ENCODE measurements at places on chromosomes 12 and 14.

DNA sequence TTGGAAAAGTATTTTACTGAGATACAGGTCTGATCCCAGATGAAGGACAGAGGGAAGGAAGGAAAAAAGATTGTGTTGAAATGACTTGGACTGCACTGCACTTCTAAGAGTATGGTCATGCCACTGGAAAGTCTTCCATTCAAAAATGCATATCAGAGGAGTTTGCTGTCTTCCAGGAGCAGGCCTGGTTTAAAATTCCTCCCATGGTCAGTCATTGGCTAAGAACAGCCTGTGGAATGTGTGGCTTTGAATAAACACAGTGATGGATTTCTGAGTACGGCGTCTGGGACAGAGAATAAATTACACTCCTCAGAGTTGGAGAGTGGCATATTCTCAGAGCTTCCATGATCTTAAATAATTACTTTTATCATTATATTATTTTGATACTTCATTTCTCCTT lies 245.8 kb upstream of the PDZRN4 start:
- DNase-seq = no peak

- DNase-seq = no peak
Measured at GRCh38 chr12:72273851-72274351, 1.7 kb downstream of the TRHDE start.

DNA sequence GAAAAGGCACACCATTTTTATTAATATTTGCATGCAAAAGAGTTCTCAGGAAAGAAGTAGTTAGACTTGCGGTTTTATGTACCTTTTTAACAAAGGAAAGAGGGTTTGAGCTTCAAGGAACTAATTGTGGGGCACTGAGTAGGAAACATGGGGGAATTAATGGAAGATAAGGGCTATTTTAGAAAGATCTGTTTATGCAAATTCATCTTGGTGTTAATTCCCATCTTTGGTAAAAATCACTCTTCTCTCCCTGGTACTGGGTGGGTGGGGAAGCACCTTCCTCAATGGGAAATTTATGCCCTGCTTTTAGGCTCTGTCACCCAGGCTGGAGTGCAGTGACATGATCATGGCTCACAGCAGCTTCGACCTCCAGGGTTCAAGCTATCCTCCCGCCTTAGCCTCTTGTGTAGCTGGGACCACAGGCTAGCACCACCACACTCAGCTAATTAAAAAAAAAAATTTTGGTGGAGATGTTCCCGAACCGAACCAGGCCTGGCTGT lies 30.1 kb upstream of the RESF1 start:
- no peak for DNase-seq

DNA sequence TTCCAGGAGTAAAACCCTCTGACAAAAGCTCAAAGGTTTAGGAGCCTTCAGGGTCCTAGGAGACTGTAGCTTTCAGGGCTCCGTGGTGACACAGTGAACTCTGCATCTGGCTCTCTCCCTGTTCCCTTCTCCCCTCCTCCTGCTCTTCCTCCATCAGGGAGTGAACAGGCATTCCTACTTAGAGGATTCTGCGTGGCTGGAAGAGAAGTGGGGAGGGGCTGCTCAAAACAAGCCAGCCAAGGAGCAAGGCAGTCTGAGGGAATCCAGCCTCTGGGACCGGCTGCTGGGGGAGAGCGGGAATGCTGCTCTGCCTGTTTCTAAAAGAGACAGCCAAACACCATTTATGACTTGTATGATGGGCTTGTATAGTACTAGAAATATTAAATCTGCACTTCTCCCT lies 49.5 kb downstream of the RBMS2 start:
- DNase-seq = no peak

GRCh38 chr14:52741865-52742264 lies 11.9 kb downstream of the STYX start:
- peak; percentile 47 for DNase-seq

DNA sequence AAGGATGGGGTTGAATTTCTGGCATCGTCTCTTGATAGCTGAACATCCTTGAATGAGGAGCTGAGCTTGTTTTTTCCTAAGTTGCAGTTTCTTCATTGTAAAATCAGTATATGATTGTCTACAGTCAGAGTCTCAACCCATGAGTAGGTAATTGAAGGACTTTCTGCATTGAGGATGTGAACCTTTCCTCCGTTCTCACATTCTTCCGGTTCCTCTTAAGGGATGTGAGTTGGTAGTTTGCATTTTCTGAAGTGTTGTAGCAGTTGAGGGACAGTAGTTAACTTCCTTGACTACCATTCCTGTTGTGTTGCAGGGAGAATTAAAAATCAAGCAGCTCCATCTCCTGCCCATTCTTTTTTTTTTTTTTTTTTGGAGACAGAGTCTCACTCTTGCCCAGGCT lies 19.1 kb downstream of the TPCN1 start:
- no peak for DNase-seq

- DNase-seq = no peak
Measured at GRCh38 chr12:49357103-49357678, 10.1 kb upstream of the SPATS2 start.

- DNase-seq = no peak
Measured at GRCh38 chr12:128795530-128796361, 28.0 kb downstream of the SLC15A4 start.

GRCh38 chr12:19125325-19125724 lies 4.2 kb upstream of the PLEKHA5 start:
- DNase-seq = no peak

DNA sequence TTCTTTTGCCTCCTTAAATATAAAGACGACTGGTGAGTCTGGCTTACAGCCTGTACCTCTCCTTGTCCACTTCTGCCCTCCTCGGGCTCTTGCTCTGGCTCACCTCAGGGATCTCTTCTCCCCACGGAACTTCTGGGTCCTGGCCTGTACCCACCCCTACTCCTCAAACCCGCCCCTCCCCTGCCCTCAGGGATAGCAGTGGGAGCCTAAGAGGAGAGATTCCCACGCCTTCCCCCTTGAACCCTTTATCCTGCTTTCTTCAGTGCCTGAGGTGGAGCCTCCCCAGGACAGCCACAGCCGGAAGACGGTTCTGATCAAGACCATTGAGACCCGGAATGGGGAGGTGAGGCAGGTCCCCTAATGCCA lies 2.7 kb downstream of the PRPH start:
- no peak for DNase-seq

DNA sequence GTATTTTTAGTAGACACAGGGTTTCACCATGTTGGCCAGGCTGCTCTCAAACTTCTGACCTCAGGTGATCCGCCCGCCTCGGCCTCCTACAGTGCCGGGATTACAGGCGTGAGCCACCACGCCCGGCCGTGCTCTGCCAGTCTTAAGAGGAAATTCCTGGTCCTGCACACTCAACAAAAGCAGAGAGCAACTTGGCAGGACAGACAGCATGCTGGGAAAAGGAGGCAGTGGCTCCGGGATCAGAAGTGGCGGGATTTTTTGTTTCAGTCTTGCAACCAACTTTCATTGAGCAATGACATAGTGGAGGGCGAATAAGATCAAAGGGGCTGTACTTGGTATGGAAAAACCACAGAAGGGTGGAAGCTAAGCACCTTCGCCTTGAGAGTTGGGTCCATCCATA lies 2.1 kb downstream of the CKAP4 start:
- DNase-seq = peak; percentile 40

DNA sequence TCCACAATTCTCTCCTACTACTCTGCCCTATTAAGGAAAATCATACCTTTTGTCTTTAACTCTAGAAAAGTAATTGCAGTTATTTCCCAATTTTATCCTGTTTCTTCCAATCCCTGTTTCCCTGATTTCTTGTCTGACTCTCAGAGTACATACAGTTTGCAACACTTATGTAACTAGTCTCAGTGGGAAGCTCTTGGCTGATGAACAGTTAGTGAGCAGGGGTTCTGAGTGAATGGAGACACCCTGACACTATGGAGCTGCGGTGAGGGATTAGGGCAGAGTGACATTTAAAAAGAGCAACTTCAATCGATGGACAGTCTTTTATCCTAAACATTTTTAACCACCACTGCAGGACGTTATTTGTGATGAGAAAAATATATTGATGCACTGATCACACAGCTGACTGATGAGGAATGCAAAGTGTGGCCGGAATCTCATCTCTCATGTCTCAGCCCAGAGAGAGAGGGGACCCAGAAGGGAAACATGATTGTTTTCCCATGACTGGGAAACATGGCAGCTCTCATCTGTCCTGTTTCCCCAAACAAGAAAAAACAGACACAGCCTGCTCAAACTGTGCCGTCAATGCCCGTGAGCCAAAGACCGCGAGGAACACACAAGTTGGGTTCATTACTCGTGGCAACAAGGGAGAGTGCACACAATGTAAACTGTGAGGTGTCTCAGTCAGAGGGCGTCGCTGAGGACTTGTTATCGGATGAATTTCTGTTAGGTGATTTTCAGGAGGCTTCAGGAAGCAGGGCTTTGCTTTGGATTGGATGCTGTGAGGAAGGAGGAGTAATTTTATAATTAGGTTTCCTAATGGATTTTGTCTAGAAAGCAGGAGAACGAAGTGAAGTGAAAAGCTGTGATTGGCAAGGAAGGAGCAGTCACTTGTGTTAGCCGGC lies 5.2 kb upstream of the SLC6A13 start:
- no peak for DNase-seq

DNA sequence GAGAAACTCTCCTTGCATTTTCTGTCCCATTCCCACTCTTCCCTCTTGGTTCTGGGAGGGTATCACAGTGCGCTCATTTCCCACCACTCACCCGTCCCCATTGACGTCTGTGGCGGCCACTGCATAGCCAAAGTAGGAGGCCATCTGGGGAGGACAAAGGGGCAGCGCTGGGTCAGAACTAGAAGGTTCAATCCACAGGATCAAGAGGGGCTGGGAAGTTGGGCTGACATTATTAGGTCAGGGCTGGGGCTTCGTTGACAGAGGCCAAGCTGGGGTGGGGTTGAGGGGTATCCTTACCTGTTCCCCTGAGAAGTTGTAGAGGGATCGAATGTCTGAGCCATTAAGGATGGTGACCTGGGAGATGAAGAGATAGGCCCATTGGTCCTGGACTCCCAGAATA lies 13.5 kb downstream of the ITGA5 start:
- no peak for DNase-seq

GRCh38 chr14:101361044-101361443 lies 200.3 kb upstream of the DIO3 start:
- DNase-seq = peak; percentile 22

GRCh38 chr12:113537751-113538087 lies 66.0 kb upstream of the LHX5 start:
- DNase-seq = no peak

DNA sequence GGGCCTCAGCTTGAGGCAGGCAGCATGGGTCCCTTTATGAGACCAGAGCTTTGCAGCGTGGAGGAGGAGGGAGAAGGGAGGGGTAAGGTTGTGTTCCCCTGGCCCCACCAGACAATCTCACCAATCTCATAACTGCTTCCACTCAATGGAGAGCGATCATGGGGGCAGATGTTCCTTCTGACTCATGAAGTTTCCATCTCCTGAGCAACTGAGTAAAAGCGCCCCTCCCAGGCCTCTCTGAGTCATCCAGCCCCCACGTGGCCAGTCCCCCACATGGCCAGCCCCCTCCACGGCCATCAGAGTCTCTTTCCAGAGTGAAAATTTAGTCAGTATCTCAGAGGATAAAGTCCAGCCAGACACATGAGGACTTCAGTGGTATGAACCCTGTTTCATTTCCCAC lies 39.2 kb upstream of the PLXNC1 start:
- DNase-seq = no peak

- DNase-seq = no peak
Measured at GRCh38 chr12:103966736-103967135, 1.1 kb downstream of the TDG start.

DNA sequence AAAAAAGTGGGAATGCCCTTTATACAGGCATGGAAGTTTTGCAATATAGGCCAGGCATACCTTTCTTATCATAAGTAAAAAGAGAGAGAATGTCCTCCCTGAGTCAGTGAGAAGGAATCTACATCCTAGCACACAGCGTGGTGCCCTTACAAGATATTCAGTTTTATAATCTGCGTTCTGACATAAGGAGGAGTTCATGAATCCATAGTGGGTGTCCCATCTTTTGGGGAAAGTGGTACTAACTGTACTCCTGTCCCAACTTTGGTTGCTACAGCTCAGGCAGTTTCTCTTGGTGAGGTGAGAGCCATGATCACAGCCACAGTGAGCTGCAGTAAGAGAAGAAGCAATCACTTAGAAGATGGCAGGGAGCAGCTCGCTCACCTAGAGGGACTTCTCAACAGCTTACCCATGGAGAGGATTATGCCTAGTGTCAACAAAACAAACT lies 332.9 kb downstream of the BCAT1 start:
- no peak for DNase-seq

- DNase-seq = no peak
Measured at GRCh38 chr14:33879684-33880286, 71.1 kb downstream of the EGLN3 start.

DNA sequence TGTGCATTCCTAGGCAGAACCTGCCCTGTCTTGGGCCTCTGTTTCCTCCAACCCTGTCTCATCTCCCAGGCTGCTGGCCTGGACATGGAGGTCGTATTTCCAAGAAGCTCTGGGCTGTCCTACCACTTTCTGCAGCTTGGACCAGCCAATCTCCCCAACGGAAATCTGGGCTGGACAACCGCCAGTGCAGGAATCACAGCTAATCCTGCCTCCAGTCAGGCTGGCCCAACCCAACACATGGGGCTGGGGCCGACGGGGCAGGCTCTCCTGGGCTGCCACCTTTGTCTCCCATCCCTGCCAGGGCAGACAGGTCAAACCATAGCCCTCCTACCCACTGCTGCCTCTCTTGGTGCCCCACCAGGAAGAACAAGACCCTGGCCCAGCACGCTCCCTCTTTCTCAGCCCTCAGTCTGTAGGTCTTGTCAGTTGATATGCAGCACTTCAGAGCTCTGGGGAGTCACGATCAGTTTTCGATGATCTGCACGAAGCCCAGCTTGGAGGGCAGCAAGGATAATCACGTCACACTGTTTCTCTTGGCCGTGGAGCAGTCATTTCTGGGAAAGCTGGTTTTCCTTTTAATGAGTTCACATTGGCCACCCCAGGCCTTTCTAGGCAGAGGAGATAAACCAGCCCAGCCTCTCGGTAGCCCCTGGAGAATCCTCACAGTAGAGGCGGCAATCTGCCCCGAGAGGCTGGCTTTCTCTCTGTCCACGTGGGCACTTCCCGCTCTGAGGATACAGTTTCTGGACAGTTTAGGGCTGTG lies 195.2 kb upstream of the PRMT8 start:
- DNase-seq = no peak

DNA sequence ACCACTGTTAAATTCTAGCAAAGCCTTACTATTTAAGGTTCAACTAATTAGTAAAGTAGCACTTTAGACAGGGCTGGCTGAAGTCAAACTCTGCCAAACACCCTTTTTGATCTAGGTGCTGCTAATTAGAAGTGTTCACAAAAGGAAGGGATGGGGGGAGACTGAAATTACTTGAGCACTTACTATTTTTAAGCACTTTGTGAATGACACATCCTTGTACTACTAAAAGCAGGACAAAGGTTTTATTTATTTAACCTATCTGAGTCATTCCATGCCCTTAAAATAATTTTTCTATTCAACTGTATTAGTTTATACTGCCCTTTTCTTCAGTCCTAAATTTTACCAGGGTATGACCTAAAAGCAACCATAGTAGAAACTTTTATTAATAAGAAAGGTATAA lies 20.1 kb downstream of the MBIP start:
- DNase-seq = no peak

DNA sequence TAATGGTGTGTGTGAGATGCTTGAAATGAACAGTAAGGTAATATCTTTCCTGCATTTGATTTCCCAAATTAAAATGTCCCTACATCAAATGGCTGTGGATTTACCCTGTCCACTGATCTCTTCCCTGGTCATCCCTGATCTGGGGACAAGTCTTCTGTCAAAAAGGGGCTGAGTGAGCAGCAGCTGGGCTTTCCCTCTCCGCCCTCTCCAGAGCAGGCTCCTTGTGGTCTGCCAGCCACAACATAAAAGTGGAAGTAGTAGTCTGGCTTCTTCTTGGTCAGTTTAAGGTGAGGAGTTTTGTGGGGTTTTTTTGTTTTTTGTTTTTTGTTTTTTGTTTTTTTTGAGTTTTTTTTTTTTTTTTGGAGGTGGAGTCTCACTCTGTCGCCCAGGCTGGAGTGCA lies 25.2 kb upstream of the PLXNC1 start:
- no peak for DNase-seq
